ENCODE measurements at places on chromosomes 4 and X. TPM values are rescaled to one million over a fixed set of nuclear protein-coding genes. Genes with fewer than 3 reads are reported as not detected.

DNA sequence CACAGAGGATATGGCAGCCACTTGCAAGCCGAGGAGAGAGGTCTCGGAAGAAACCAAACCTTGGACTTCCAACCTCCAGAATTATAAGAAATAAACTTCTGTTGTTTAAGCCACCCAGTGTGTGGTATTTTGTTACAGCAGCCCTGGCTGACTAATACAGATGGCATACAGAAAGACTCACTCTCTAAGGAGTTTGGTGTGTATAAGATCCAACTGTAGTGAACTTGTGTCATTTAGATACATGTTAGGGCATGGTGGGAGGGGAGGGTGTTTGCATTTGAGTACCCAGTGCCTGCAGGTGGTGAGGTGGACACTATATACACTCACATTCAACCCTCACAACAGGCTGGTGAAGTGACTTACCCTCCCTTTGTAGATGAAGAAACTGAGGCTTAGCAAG, 233.2 kb upstream of the KLF3 start:
- peaks cover 4% of the 10 kb centered on the region for H3K4me1 ChIP-seq
- no peak overlapping the region for H3K27ac ChIP-seq
- no peaks in the 10 kb centered on the region for H3K27me3 ChIP-seq
- no peak overlapping the region for H3K4me3 ChIP-seq
- peaks cover 9% of the 10 kb centered on the region for H3K36me3 ChIP-seq

DNA sequence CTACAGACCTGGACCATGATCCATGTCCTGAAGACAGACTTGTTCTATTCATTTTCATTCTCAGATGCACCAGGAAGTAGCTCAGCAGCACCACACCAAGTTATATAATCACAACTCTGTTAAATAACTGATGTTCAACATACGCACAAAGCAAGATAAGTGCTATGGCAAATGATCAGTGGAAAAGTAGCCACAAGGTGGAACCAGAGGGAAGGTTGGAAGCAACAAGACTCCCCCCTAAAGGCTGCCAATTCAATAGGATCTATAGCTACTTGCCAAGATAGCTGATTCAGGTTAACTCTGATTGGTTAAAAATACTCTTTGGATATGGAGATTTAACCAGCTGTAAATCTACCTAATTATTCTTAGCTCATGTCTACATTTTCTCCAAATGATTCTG, 23.7 kb upstream of the FAM47B start:
- H3K36me3 ChIP-seq = no peaks in the 10 kb centered on the region
- no peaks in the 10 kb centered on the region for H3K4me1 ChIP-seq
- no peak overlapping the region for H3K4me3 ChIP-seq

DNA sequence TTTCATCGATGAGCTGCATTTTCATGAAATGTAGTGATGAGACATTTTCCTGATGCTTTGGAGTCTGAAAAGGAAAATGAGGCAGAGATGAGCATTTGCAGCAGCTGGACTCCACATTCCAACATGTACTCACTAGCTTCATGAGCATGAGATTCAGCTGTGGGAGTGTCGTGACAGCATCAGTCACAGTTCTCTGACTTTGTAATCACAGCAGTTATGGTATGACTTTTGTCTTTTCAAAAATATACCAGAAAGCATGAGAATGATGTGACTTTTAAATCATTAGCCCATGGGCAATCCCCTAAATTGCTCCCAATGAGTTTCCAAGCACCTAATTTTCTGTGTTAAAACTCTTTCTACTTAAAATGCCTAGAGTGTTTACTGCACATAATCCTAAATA, 18.3 kb upstream of the MSL3 start:
- no peak for DNase-seq
- H3K27me3 ChIP-seq = peaks cover 34% of the 10 kb centered on the region
- H3K36me3 ChIP-seq = no peaks in the 10 kb centered on the region

- DNase-seq = no peak
- H3K36me3 ChIP-seq = no peaks in the 10 kb centered on the region
- H3K4me3 ChIP-seq = no peak overlapping the region
- H3K4me1 ChIP-seq = no peaks in the 10 kb centered on the region
- H3K27ac ChIP-seq = no peak overlapping the region
- H3K27me3 ChIP-seq = no peaks in the 10 kb centered on the region
These were observed 159.2 kb upstream of the NDST4 start for GRCh38 chr4:115272594-115272993.

DNA sequence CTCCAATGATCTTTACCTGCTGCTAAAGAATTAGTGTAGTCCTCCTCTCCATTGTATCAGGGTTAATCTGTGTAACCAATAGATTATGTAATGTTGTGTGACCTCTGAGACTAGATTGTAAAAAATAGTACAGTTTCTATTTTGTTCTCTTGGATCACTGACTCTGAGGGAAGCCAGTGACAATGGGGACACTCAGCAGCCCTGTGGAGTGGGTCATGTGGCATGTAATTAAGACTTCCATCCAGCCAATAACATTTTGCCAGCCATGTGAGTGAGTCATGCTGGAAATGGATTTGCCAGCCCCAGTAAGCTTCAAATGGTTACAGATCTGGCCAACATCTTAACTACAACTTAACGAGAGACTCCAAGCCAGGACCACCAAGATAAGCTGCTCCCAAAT, 332.3 kb downstream of the PTTG2 start:
- H3K4me3 ChIP-seq = no peak overlapping the region
- H3K4me1 ChIP-seq = no peaks in the 10 kb centered on the region
- no peak overlapping the region for H3K27ac ChIP-seq
- no peak for DNase-seq

GRCh38 chr4:143455211-143455610, 58.3 kb upstream of the SMARCA5 start:
- H3K27me3 ChIP-seq = peaks cover 9% of the 10 kb centered on the region
- no peak overlapping the region for H3K4me3 ChIP-seq
- no peaks in the 10 kb centered on the region for H3K36me3 ChIP-seq
- no peak overlapping the region for H3K27ac ChIP-seq

- H3K36me3 ChIP-seq = peaks cover 4% of the 10 kb centered on the region
- H3K27me3 ChIP-seq = no peaks in the 10 kb centered on the region
- H3K4me3 ChIP-seq = no peak overlapping the region
These were observed 412.4 kb downstream of the DMD start for GRCh38 chrX:32798990-32799389.

GRCh38 chr4:128155874-128156456, 94.9 kb downstream of the LARP1B start:
- peaks cover 5% of the 10 kb centered on the region for H3K36me3 ChIP-seq
- DNase-seq = no peak
- H3K4me3 ChIP-seq = no peak overlapping the region

- H3K27me3 ChIP-seq = peaks cover 22% of the 10 kb centered on the region
- H3K36me3 ChIP-seq = no peaks in the 10 kb centered on the region
- no peaks in the 10 kb centered on the region for H3K4me1 ChIP-seq
- H3K27ac ChIP-seq = no peak overlapping the region
- DNase-seq = no peak
- no peak overlapping the region for H3K4me3 ChIP-seq
These were observed 34.7 kb downstream of the IRS4 start for GRCh38 chrX:108701633-108702032.

The MAGEB1 gene
- total RNA-seq = not detected

The XAGE2 gene
- not detected for total RNA-seq

The SRPX2 gene
- not detected for total RNA-seq

The TLR3 gene
- total RNA-seq = 0.14 TPM

The SLIT2 gene
- not detected for total RNA-seq

The MRFAP1 gene
- 153 TPM for total RNA-seq

The TDO2 gene
- not detected for total RNA-seq
